ENCODE measurements at places on chromosomes 4 and X.

DNA sequence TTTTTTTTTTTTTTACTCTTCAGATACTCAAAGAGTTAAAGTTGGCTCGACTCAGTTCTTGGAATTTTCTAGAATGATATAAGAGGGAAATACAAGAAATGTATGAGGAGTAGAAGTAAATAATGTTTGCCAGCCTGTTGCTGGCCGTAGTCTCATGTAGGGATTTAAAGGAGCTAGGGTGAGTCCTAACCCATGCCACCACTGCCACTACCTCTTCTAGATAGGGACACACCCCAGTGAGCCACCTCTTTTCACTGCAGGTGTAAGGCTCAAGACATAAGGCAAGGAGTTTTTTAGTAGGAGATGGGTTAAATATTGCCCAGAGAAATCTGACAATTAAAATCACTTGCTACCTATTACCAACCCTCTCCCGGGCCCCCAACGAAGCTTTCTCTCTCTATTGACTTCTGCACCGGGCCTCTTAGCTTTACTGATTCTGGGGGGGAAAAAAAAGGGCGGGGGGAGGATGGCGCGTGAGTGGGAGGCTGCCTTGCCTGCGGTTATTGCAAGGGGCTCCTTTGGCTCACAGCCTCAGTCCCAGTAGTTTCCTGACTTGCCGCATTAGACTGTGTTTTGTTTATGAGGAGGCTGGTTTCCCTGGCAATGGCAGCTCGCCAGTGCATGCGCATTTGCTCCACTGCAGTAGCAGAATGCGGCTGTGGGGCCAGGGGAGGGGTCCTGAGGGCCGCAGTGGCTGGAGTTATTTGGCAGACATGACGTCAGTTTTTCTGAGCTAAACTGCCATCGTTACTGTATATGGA, 3.0 kb downstream of the LINC00632 start:
- DNase-seq, result no peak

DNA sequence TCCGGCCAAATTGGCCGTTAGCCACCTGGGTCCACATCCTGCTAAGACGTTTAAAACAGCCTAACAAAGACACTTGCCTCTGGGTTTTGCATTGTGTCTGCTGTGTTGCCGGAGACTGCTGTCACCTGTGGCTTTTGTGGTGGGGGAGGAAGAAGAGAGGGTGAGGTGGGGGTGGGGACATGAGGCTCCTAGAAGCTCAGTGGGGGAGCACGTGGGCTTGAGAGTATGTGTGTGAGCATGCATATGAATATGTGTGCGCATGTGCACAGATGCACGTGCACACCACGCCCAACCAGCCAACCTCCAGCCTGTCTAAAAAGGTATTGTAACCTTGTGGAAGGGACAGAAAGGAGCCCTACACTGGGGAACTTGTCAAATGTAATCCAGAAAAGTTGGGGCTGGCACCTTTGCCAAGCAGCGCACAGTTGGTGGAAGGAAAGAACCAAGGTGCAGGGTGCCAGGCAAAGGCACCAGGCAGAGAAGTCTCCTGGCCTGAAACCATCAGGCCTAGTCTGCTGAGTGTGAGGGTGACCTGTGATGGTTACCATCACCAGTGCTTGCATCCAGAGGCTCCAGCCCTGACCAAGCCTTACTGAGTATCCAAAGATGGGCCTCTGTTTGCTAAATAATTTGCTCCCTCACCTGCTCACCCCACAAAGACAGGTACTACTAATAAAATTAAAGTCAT, 10.1 kb upstream of the SASH3 start:
- no peak for DNase-seq

GRCh38 chrX:134782796-134783195, 124.5 kb upstream of the PLAC1 start:
- no peak for DNase-seq

DNA sequence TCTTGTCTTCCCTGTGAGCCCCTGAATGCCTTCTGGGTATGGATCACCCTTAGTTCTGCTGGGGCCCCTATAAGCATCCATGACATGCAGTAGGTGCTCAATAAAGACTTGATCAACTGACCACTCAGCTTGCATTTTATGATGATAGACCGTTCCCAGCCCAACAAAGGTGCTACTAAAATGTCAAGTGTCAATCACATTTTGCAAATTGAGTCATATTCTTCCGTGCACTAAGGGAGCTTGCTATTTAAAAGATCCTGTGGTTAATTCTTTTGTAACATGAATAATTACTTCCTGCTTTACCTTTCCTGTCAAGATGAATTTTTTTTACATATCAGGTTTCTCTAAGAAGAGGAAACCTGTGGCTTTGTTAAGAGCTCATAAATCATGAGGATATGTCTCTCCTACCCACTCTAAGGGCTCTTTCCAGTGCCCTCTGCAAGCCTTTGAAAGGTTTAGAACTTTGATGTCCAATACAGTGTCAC, 47.6 kb downstream of the SH3KBP1 start:
- DNase-seq, result no peak

GRCh38 chr4:165208221-165208652, 876 bp downstream of the KLHL2 start:
- no peak for DNase-seq

- DNase-seq, result peak; percentile 30
These were observed at the start of gene TLR1 for GRCh38 chr4:38804654-38805295. Gene TLR1, minus strand, starts transcription at chr4:38804791. Its CDS starts 5,960 bp downstream, at chr4:38798831.

DNA sequence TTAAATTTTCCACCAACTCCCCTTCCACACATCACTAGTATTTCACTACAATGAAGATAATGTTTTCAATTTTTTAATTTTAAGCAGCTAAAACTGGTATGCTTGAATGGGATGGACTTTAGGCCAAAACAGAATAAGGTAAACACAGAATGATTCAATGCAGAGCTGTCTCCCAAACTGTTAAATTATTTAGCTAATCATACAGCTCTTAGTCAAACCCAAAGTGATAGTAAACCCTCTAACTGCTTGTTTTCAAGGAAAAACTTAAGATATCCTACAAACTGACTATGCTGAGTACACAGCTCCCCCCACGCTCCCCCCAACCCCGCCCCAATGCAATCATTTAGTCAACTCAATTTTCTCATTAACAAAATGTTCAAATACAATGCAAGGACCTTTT, 30.2 kb downstream of the CNOT6L start:
- DNase-seq, result no peak

DNA sequence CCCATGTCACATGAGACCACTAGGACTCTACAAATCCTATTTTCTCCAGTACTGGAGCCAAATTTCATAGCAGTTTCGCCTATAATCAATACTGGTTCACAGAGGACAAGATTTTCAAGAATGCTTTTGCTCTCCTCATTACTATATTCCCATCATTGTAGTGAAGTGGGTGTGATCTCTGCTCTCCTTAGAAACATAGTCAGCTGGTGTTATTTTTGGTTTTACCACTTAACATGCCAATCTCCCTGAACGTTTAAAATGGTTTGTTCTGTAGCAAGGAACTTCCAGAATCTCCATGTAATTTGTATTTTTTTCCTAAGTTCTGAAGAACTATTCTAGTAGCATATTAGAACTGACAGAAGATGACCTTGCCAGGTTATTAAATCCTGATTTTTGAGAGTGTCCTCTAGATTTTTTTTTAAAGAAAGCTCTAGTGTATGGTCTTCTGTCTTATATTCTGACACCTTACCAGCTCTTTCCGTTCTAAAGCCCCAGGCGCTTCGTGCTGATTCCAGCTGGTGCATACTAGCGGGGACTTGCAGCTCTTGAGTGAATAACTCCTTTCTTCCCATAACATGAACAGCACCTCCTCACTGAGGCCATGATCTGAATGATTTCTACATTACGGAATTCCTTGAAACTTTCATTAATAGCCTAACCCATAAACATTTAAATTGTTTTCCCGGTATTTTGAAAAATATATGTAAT, 1372.9 kb downstream of the TECRL start:
- no peak for DNase-seq

GRCh38 chrX:129932821-129933321, 26.9 kb downstream of the UTP14A start:
- DNase-seq, result no peak

GRCh38 chr4:102339018-102339417, 6.3 kb downstream of the SLC39A8 start:
- DNase-seq, result no peak

- no peak for DNase-seq
These were observed 33.0 kb upstream of the ANXA3 start for GRCh38 chr4:78518561-78518960.

GRCh38 chr4:78552389-78553042, 946 bp downstream of the ANXA3 start:
- DNase-seq, result no peak

DNA sequence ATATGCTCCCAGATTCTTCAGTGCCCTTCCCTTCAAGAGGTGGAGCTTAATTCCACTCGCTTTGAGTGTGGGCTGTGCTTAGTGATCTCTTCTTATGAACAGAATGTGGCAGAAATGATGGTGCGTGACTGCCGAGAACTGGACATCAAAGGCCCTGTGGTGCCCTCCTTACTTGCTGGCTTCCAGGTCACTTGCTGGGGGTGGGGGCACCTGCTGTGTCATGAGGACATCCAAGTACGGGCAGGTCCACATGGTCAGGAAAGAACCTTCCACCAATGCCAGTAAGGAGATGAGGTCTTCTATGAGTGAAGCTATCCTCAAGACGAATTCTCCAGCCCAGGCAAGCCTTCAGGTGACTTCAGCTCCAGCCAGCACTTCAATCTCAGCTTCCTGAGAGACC, 95.8 kb downstream of the FAM53A start:
- DNase-seq, result no peak

DNA sequence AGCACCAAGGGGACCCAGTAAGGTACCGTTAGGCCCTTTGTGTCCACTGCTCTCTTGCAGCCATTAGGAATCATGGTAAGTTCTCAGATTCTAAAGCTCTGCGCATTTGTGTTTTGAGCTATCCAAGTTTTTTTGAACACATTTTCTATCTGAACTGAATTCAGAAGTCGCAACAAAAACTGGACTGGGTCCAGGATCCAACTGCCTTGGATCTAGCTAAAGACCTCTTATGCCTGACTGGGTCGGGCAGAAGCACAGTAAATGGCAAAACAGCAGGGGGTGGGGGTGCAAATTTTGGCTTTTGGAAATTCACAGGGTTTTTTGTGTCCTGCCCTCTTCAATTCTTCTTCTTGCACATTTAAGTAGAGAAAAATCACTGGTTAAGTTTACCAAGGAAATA, 30.0 kb downstream of the RCHY1 start:
- no peak for DNase-seq

DNA sequence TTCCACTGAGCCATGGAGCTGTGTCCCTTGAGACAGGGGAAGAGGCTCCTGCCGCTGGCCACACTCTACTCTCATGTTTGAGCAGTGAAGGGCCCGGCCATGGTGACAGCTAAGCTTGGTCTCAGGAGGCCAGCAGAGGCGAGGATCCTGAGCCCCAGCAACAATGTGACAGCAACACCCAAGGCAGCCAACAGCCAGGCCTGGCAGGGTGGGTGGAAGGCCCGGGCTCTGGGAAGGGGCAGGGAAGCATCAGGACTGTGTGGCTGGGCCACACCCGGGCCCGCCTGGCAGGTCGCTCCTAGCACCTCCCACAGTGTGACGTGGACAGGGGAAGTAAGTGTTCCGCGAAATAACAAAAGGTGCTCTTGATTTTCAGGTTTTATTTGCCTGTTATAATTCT, 24.8 kb downstream of the L1CAM start:
- DNase-seq, result no peak

GRCh38 chr4:19850909-19851308, 400.8 kb upstream of the SLIT2 start:
- DNase-seq, result peak; percentile 32

DNA sequence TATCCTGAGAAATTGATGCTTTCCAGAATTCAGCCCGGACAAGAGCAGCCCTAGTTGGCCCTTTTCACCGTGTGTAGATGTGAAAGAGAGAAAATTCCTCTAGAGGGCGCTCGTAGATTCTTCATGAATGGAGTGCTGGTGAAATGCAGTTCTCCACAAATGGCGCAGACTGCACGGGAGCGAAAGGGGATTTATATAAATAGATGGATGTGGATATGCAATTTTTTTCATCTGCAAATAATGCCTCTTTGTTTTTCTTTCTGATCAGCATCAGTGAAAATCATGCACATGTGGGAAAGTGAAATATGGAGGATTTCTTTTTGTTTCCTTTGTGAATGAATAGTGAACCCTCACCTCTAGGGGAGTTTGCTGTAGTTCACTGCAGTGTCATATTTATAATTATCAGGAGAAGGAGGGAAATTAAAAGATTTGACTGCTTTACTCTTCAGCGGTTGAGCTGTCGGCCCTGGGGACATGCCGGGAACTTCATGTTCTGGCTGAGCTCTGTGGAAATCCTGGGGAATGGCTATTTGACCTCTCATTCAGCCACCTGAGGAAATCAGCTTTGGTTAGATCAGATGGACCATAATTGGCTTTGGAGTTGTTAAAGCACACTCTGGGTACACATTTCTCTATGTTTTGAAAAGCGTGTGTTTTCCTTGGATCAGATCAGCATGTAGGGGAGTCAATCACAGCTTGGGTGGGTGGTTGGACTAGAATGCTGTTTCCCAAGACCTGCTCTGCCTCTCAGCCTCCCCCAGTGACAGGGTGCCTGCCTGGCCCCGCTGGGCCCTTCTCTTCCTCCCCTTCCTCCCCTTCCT, 115.0 kb upstream of the SHISA3 start:
- no peak for DNase-seq

GRCh38 chr4:128220286-128221235, 67.1 kb downstream of the PGRMC2 start:
- no peak for DNase-seq

- DNase-seq, result no peak
These were observed 36.3 kb downstream of the POU4F2 start for GRCh38 chr4:146674829-146675570.

GRCh38 chr4:39524161-39524957, 2.9 kb downstream of the UGDH start:
- DNase-seq, result no peak

DNA sequence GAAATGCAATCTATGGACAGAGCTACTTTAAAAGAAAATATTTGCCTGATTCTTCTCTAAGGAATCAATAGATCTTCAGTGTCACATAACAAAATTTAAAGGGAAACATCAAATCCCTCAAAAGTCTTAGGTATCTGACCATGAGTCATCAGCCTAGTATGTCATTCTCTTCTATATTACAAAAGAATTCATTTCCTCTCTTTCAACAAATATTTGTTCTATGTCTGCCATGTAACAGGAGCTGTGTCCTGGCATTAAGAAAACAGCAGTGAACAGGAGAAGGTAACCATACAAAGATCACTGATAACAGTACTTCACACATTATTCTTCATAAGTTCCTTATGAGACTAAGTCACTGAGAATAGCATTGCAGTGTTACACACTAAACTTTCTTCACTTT, 243.6 kb upstream of the DKK2 start:
- no peak for DNase-seq

GRCh38 chrX:110698696-110699095, 96.9 kb downstream of the CHRDL1 start:
- no peak for DNase-seq
